CD4-positive, alpha-beta T cell treated with Interleukin-6 at 100 ng/mL for 8 hours (primary cell): ENCODE measurements at places on chromosomes 5 and 9.

GRCh38 chr5:125093776-125094175, 347.3 kb upstream of the ZNF608 start:
- no peak for DNase-seq

DNA sequence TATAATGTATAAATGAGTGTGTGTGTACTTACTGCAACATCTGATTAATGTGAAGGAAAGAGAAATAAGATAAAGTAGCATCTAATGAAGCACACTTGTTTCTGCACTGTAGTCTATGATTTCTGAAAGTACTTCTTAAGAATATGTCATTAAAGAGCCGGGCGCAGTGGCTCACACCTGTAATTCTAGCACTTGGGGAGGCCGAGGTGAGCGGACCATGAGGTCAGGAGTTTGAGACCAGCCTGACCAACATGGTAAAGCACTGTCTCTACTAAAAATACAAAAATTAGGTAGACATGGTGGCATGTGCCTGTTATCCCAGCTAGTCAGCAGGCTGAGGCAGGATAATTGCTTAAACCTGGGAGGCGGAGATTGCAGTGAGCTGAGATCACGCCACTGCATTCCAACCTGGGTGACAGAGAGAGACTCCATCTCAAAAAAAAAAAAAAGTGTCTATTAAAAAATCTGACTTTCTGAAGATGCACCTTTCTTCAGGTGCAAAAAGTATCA, 556.9 kb downstream of the PTPRD start:
- DNase-seq, result no peak

DNA sequence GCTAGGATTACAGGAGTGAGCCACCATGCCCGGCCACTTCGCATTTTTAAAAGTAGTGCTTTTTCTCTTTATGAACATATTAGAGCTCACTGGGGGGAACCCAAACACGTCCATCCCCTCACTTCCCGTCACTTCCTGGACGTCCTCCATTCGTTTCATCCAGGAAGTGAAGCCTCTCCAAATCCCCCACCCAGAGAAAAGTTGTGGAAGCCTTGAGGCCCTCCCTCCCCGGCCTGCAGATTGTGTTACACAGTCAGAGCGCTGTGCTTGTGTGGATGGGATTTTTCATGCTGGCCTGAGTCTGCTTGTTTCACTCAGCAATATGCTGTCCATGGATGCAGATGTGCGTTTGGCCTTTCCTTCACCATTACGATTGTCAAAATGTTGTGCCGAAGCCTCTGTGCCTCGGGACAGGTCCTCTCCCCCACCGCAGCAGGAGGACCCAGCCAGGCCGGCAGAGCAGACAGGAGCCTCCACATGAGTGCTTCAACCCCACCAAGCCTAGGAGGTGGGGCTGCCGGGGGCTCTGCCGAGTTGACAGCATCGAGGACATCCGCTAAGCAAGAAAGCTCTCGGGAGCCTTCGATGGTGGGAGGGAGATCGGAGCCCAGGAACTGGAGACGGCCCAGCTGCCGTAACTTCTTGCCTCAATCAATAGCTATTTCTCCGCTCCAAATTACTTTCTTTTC, 121.6 kb upstream of the PPP1R26 start:
- no peak for DNase-seq

GRCh38 chr5:108727236-108727650, 20.5 kb upstream of the FER start:
- no peak for DNase-seq

GRCh38 chr9:124164811-124165210, 92.9 kb upstream of the NEK6 start:
- no peak for DNase-seq

GRCh38 chr5:82004511-82004910, 32.7 kb downstream of the ATG10 start:
- DNase-seq, result no peak
